ENCODE measurements at places on chromosomes 16 and 17.

- no peak for DNase-seq
Measured at GRCh38 chr16:67770346-67770991, 35.9 kb downstream of the RANBP10 start.

GRCh38 chr17:18231164-18231563 is 5.7 kb downstream of the LLGL1 start:
- DNase-seq = no peak

DNA sequence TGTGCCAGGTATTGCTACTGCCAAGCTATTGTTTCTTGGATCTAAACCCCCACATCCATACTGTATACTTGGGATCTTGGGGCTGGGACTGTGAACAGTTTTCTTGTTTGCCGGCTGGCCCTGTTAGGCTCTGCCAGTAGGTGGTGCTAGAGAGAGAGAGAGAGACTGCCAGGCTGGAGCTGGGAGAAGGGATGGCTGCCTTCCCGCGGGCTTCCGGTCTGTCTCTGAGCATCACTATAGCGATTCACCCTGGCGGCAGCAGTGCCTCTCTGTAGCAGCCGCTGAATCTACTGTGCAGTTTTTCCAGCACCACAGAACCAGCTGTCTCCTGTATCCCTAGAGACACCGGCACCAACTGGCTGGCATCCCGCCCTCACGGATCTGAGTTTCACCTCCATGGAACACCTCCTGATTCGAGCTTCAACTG is 201.2 kb downstream of the UTP18 start:
- DNase-seq = no peak

DNA sequence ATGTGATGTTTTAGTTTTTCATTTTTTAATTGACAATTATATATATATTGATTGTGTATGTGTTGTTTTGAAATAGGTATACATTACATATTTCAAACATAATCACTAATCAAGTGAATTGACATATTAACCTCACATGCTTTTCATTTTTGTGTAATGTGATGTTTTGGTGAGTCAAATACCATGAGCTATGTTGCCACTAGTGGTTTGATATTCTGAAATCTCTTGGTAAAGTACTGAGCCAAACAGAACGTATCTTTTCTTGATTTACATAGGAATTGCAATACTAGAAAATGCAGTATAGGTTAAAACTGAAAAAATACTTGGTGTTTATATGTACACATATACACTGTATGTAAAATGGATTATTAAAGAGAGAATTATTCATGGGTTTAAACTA is 65.2 kb upstream of the SIAH1 start:
- no peak for DNase-seq

DNA sequence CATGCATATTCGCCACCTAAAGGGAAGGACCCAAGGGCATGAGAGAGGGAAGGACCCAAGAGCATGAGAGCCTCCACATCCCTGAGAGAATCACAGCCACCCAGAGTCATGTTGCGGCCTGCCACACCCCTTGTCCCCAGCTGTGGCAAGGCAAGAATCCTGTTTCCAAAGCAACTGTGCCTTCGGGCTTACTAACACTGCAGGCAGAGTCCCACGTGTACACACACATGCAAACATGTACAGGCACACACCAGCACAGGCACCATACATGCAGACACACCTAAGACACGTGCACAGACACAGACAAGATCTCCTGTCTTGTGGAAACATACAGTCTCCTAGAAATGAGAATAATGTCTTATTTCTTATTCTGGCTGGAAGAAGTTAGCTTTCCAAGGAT is 92.4 kb upstream of the CDYL2 start:
- DNase-seq = no peak

DNA sequence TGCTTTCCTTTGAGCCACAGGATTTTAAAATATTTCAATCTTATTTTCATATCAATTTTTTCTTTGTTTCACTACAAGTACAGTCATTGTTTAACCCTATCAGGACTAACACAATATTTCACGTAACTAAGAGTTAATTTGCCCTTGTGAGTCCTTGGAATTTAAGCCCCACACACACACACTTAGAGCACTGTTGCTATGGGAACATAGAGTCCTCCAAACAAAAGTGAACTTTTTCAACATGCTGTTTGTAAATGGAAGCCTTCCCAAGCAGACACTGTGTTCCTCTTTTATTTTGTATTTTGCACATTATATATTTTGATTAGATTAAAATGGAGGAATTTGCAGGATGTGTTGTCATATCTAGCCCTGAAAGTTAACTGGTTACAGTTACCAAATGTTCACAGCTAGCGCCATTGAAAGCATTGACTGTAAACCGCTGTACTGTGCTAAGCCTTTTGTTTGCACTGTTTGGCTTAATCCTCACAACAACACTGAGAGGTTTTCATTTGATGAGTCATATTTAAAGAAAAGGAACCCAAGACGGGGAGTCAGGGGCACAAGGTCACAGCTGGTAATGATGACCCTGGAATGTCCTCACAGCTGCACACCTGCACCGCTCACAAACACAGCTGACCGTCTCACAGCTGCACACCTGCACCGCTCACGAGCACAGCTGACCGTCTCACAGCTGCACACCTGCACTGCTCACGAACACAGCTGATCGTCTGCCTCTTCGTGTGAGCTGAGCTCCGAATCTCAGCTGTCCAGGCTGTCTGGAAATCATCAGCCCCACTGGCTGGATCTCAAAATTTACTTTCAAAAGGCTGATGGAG is 6.3 kb downstream of the HSBP1 start:
- DNase-seq = no peak

- no peak for DNase-seq
Measured at GRCh38 chr16:19108409-19109287, 5.1 kb upstream of the ITPRIPL2 start.

GRCh38 chr16:67456391-67457081 is 24.4 kb downstream of the ATP6V0D1 start:
- DNase-seq = no peak
